ENCODE measurements at places on chromosomes 2 and 18.

GRCh38 chr2:102114290-102114721, 28.2 kb upstream of the IL1R1 start:
- no peak for DNase-seq

GRCh38 chr2:133975135-133975534, 278.7 kb upstream of the MGAT5 start:
- DNase-seq: no peak

GRCh38 chr18:13611142-13611600, 115.2 kb downstream of the FAM210A start:
- no peak for DNase-seq

GRCh38 chr2:197620133-197620532, 55.3 kb downstream of the RFTN2 start:
- DNase-seq: no peak

DNA sequence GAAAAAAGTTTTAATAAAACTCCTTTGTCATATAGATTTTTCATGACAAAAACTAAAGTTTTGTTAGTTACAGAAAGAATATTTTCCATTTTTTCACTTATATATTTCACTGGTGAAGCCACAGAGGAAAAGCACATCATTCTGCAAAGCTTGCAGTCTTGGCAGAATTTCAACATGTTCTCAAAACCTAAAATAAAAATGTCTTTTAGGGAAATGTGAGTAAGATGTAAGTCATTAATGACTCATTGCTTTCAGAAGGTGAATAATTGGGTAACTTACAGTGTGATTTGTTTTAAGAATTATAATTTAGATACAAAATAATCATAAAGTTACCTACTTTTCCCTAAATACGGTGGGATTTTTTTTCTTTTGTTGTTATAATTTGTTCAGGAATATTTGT, 43.4 kb upstream of the TNFRSF11A start:
- DNase-seq: no peak

- DNase-seq: no peak
Observed at GRCh38 chr2:167398873-167399272, 510.6 kb downstream of the XIRP2 start.

DNA sequence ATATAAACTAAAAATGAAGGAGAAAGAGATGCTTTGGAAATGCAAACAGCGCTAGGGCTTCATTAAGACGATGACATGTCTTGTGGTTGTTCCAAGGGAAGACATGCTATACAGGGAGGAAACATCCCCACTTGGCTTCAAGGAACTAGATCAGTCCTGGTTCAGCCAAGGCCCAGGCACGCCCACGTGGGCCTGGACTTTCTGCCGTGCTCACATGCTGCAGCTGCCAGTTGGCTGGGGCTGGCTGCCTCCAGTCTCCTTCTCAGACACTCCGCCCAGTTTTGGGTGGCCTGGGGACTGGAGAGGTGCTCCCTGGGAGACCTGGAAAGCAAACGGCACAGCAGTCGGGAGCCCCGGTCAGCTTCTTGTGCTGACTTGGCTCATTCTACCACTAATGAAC, 109.6 kb downstream of the GLI2 start:
- no peak for DNase-seq

GRCh38 chr18:59623456-59624368, 73.5 kb downstream of the CCBE1 start:
- DNase-seq: no peak

DNA sequence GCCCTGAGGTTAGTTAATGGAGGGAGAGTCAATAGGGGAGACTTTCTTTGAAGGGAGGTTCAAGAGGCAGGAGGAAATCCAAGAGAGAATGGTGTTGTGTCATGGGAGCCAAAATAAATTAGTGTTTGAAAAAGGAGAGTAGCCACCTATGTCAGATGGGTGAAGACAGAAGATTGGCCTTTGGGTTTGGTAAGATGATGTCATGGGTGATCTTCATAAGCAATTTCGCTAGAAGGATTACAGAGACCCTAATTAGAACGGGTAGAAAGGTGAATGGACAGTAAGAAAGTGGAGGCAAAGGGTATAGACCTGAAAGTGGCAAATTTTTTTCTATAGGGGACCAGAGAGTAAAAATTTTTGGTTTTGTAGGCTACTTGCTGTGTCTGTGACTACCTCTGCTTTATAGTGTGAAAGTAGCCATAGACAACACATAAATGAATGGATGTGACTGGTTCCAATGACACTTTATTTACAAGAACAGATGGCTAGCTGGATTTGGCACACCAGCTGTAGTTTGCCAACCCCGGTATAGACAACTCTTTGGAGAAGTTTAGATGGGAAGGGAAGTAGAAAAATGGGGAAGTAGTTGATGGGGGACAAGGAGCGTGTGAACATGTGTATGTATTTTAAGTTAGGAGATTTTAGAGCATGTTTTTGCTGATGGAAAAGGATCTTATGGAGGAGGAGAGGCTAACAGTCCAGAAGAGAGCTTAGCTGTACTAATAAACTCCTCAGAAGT, 9.3 kb downstream of the STAMBP start:
- DNase-seq: no peak

GRCh38 chr2:50513724-50514123, 518.2 kb downstream of the NRXN1 start:
- no peak for DNase-seq

DNA sequence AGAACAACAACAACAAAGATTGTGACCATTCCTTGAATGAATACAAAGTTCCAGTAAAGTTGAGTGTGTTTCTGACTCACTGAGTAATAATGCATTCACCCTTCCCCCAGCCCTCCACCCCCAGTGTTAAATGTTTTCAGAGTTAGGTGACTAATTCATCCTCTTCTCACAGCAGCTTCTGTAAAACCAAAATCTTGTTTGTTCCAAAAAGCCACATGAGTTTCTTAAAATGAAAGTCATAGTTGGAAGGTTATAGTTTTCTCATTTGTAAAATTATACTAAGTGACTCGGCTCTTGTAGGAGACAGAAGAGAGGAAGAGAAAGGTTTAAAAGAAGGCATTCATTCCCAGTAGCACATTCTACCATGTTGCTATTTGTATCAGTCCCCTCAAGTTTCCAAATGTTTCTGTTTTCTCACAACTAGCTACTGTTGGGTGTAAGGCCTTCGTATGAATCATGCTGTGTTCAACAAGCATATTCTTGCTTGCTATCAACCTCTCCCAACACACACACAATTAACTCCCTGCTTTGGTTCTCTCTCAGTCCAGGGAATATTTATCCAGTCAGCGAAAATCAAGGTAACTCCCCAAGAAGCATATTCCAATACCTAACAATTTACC, 75.3 kb downstream of the MBD2 start:
- no peak for DNase-seq

DNA sequence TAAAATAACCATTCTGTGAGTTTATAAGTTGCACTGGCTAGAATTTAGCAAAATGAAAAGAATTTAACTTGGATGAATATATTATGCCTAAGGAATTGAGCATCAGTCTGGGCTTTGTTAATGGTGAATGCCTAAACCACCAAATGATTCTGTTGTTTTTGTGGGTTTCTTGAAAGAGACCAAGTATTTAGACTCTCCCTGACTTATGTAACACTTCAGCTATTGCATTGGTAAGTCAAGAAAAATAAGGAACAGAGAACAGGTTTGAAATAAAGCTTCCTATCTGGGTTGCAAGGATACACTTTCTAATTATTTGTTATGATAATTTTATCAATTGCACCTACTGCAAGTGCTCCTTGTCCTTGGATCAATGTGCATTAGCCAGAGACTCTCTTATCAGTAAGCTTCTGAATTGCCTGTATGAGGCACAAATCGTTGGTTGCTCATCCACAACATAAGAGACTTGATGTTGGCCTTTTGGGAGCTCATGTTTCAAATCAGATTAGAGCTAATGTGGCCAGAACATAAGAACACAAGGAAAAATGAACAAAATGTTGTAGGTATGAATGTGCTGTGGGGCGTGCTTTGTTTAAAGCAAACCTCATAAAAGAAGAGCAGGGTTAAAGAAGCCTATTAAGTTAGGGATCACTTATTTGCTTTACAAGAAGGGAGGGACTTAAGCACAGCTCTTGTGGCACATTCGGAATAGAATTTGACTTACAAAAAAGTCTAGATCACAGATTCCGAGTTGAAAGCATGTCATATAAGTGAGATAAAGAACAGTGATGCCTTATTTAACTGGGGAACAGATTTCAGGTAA, 37.2 kb downstream of the PRKCE start:
- no peak for DNase-seq

DNA sequence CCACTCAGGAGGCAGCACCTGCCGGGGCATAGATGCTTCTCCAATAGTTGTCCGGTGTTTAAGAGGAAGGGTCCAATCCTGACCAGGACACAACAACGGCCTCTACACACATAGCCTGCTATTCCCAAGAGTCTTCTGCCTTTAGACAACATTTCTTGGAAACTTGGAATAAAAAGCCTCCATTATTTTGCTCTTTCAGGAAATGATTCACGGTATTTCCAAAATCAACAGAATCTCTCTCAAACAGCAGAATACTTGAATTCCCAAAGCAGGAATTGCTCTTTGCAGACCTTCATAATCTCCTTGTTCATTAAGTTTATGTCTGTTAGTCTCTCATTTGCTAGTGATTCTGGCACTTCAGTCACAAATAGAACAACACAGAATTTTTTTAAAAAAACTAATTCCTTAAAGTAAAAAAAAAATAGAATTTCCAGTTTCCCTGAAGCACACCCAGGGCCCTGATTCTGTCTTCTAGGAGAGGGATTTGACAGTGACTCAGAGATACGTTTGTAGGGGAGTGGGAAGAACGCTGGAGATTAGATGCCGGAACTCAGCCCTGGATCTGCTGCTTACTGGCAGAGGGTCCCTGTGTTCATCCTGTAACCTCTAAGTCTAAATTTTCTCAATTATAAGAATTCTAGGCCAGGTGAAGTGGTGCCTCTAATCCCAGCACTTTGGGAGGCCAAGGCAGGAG, 74.7 kb downstream of the NAB1 start:
- DNase-seq: no peak

- DNase-seq: no peak
Observed at GRCh38 chr18:58511897-58512581, 116.9 kb downstream of the ALPK2 start.

DNA sequence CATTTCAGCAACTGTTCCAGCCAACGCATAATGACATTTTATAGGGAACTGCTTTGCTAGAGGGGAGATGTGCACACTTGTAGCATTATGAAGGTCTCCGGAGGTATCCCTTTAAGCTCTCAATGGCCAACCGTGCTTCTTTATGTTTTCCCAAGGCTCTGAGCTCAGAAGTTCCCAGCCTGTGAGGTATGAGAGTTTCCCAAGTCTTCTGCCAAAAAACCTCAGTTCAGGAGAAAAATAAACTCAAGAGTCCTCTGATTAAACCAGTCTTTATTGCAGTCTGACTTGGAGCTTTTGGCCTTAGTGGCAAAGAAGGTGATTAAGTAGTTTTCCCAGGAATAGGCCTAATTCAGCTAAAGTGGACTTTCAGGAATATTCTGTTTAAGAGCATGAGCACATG, 35.4 kb upstream of the ZNF532 start:
- no peak for DNase-seq

DNA sequence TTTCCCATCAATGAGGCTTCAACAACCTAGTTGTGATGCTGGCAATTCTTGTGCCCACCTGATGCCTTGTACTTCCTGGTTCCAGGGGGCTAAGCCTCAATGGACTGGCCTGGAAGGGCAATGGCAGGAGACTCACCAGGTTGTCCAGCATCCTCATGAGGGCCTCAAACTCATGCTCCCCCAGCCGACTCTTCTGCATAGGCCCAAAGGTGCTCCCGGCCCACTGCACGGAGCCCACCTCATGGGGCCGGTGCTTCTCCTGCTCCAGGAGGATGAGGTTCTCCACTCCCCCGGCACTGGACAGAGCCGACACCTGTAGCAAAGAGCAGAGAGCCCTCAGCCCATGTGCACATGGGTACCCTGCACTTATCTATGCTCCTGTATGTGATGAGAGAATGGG, 84.5 kb downstream of the ADD2 start:
- no peak for DNase-seq

DNA sequence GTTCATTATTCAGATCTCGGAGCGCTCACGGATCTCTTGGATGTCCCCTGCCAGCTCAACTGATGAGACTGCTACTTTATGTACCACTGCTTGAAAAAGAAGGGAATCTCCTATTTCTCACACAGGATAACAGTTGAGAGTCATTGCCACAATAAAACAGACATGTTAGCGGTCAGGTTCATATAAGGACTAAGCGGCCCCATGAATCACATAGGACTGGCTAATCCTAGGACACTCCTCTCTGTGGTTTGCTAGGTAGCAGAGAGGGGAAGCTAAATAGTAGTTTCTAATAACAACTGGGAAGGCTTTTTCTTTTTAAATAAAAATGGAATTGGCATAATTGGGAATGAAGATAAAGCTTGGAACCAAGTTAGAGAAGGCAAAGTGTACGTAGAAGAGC, 15.9 kb upstream of the TGFA start:
- no peak for DNase-seq

DNA sequence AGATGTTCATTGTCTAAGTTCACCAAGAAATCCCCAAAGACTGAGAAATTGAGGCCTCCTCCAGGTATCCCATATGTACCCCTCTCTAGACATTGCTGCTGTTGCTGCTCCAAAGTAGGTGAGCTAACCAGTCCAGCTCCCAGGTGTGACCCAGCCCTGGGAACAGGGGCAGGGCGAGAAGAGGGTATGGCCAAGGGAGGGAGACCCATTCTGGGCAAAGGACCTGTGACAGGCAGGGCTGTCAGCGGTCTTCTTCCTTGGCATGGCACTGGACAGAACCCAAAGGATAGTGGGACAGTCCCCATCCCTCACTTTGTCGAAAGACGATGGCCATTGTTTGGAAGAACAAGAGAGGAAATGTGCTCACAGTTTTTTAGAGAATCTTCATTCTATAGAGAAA, 7.2 kb upstream of the INO80C start:
- DNase-seq: no peak

DNA sequence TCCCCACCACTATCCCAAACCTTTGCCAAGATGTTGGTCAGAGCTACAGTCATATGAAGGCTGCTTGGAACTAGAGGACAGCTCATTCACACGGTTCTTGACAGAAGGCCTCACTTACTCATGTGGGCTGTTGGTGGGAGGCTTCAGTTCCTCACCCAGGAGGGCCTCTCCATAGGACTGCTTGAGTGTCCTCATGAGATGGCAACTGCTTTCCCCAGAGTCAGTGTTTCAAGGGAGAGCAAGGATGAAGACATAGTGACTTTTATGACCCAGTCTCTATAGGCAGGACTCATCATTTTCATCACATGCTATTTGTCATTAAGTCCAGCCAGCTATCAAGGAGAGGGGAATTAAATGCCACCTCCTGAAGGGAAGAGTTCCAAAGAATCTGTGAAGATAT, 33.4 kb upstream of the OLA1 start:
- no peak for DNase-seq

GRCh38 chr2:59754011-59754735, 799.3 kb downstream of the BCL11A start:
- no peak for DNase-seq

Measured in NCI-H345 (cell line).